ENCODE measurements at places on chromosomes 3 and 15. TPM values are rescaled to one million over a fixed set of nuclear protein-coding genes. Genes with fewer than 3 reads are reported as not detected.

DNA sequence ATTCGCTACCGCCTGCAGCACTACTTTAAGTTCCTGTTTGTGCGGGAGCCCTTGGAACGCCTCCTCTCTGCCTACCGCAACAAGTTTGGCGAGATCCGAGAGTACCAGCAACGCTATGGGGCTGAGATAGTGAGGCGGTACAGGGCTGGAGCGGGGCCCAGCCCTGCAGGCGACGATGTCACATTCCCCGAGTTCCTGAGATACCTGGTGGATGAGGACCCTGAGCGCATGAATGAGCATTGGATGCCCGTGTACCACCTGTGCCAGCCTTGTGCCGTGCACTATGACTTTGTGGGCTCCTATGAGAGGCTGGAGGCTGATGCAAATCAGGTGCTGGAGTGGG is 995 bp downstream of the CHST14 start:
- no peak for DNase-seq

DNA sequence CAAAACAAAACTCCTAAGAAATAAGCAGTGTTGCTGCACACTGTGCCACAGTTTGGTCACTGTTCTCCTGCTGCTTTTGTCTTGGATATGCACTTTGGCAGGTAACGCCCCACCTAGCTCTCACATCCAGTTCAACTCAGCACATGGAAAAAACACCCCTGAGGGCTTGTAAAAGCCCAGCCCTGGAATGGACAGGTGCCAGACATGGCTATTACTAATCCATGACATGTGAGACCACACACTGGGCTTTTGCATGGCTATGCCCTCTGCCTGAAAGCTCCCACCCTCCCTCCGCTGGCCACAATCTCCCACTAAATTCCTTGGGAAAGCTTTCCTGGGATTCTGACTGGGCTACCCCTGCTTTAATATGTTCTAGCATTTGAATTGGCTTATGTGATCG is 24.7 kb upstream of the ZBED2 start:
- no peak for DNase-seq

LMOD3 gene
- total RNA-seq: not detected

- peak; percentile 43 for DNase-seq
These were observed 10.2 kb upstream of the TRIM69 start for GRCh38 chr15:44726136-44726535.

- DNase-seq: no peak
These were observed 110.5 kb downstream of the MDFIC2 start for GRCh38 chr3:70201975-70202374.

Measured in activated CD8-positive, alpha-beta T cell treated with anti-CD3 and anti-CD28 coated beads for 36 hours (primary cell).